ENCODE measurements at places on chromosomes 2 and 18.

GRCh38 chr2:9097239-9097638, 93.8 kb upstream of the MBOAT2 start:
- H3K4me3 ChIP-seq, result no peak overlapping the region
- no peak overlapping the region for H3K27ac ChIP-seq
- DNase-seq, result no peak
- no peaks in the 10 kb centered on the region for H3K27me3 ChIP-seq
- H3K36me3 ChIP-seq, result no peaks in the 10 kb centered on the region

DNA sequence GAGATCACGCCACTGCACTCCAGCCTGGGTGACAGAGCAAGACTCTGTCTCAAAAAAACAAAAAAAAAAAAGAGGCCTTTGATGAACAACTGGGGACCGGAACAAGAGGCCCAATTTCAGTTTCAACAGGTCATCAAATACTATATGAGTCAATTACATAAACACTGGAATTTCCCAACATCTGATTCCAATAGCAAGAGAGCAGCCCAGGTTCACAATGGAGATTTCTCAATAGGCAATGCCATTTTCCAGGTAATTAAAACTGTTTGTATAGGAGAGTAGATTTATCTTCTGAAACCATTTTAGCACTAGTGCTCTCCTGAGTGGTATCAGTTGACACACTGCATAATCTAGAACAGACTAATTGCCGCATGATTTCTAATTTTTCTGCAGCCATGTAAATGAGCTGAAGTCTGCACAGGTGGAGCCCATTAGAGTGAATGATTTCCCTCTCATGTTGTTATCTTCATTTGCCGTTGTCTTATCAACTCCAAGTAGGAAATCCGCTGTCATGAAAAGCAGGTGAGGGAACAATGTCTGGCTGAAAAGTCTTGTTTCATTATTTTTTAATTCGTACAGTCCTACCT, 264.1 kb upstream of the MEIS1 start:
- no peak overlapping the region for H3K4me3 ChIP-seq
- peaks cover 38% of the 10 kb centered on the region for H3K4me1 ChIP-seq
- no peak for DNase-seq
- H3K27ac ChIP-seq, result no peak overlapping the region
- no peaks in the 10 kb centered on the region for H3K36me3 ChIP-seq

DNA sequence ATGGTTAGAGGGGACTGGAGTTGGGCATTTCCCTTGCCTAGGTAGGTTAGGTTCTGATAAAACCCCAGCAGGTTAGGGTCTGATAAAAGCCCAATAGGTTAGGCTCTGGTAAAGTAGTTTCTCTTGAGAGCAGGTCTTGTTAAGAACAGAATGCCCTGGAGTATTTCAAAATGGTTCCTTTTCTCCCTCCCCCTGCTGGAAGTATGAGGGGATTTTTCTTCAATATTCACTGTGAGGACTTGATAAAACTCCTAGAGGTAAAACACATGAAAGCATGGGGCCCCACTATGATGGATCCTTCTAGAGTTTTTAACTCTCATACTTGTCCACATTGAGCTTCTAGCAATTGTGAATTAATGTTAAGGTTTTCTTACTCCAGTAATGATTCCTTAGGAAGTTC, 27.6 kb downstream of the ANKAR start:
- H3K4me3 ChIP-seq, result no peak overlapping the region
- no peaks in the 10 kb centered on the region for H3K27me3 ChIP-seq
- H3K36me3 ChIP-seq, result no peaks in the 10 kb centered on the region

GRCh38 chr2:4745056-4745991, 946.9 kb upstream of the SOX11 start:
- no peaks in the 10 kb centered on the region for H3K4me1 ChIP-seq
- H3K27me3 ChIP-seq, result no peaks in the 10 kb centered on the region
- no peak for DNase-seq
- no peak overlapping the region for H3K4me3 ChIP-seq
- no peaks in the 10 kb centered on the region for H3K36me3 ChIP-seq

DNA sequence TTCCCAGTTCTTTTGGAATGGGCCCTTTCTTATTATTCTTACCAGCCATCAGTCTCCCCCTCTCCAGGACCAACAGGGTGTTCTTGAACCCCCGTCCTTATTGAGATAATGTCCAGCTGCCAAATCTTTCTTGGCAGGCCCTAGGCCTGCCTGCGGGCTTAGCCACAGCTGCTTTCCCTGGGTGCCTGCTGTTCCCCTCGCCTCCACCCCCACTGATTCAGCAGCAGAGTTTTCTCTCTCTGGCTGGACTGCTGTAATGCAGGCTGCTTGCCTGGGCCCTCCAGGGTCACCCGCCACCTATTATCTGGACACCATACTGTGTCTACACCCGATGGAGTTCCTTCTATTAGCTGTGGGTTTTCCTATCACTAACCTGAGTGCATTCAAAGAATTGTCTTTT, 395.4 kb upstream of the ATP5MC3 start:
- no peak overlapping the region for H3K4me3 ChIP-seq
- H3K27ac ChIP-seq, result no peak overlapping the region
- no peak for DNase-seq
- no peaks in the 10 kb centered on the region for H3K36me3 ChIP-seq
- no peaks in the 10 kb centered on the region for H3K27me3 ChIP-seq

DNA sequence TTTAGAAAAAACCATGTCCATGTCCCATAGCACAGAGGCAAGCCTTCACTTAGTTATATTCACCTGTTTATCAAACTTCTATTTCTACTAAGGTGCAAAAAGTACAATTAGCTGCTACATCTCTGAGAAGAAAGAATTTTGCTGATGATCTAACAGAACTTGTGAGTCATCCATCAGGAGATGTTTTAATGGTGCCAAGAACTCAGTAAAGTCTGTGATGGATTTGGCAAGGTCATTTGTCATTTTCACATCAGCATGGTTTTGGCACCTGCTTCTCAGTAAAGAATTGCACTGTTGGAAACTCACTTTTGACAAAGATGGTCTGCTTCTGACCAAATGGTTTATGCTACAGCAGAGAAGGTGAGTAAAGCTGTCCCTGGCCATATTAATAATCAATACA, 195.7 kb upstream of the TMEFF2 start:
- no peak overlapping the region for H3K4me3 ChIP-seq
- H3K27me3 ChIP-seq, result no peaks in the 10 kb centered on the region
- no peaks in the 10 kb centered on the region for H3K36me3 ChIP-seq
- DNase-seq, result no peak

DNA sequence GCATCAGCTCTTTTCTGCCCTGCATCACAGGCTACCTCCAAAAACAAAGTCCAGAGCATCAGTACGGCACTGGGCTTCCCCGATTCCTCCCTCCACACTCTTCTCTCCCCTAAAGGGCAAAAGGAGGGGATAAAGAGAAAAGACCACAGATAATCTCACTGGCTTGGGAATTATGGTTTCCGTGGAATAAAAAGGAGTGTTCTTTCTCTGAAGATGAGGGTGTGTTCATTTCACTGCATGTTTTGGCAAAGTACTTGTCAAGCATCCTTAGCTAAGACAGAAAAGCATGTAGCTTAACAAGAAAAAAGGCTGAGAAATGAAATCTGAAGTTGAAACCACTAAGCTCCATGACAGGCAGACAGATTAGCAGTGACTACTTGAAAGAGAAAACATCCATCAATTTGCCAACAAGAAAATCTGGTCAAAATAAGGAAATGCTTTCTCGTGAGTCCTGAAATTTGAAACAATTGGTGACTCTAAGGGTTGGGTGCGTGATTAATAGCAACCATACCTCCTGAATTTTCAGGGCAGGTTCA, 20.6 kb upstream of the DSG3 start:
- H3K27ac ChIP-seq, result peak overlapping the region; percentile 91
- no peaks in the 10 kb centered on the region for H3K27me3 ChIP-seq
- no peak for DNase-seq
- peak overlapping the region; percentile 57 for H3K4me3 ChIP-seq

DNA sequence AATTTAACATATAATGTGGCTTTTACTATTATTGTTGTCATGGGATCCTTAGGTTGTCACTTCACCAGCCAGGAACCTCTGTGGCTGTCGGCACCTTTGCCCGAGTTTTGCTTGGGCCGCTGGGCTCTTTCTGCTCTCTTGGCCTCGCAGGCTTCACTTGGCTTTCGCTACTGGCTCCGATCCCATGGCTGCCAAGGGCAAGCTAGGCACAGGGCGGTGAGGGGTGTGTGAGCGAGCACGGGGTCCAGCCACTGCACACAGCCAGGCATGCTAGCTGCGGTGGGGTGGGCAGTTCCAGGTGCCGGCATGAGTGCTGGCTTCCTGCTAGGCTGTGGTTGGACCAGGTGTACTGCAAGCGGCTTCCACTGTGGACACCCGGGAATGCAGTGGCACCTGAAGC, 23.4 kb upstream of the RAPGEF4 start:
- no peaks in the 10 kb centered on the region for H3K27me3 ChIP-seq
- no peaks in the 10 kb centered on the region for H3K4me1 ChIP-seq
- H3K4me3 ChIP-seq, result no peak overlapping the region
- DNase-seq, result no peak

DNA sequence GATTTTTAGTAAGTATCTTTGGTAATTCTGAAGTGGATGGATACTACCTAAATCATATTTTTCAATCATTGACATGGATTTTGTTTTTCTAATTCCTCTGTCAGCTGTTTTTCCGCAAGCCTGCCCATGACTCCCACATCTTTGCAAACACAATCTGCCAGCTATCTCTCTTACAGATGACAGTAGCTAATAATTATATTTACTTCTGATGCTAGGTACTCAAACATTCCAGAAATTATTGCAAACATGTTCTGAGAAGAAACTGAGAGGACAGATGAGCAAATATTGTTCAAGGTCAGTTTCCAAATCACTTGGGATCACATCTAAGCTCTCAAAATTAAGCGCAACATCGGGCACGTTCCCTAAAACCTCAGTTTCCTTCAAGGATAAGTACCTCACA, 270.0 kb upstream of the CDH19 start:
- H3K27me3 ChIP-seq, result no peaks in the 10 kb centered on the region
- H3K4me1 ChIP-seq, result no peaks in the 10 kb centered on the region
- H3K4me3 ChIP-seq, result no peak overlapping the region
- DNase-seq, result no peak

DNA sequence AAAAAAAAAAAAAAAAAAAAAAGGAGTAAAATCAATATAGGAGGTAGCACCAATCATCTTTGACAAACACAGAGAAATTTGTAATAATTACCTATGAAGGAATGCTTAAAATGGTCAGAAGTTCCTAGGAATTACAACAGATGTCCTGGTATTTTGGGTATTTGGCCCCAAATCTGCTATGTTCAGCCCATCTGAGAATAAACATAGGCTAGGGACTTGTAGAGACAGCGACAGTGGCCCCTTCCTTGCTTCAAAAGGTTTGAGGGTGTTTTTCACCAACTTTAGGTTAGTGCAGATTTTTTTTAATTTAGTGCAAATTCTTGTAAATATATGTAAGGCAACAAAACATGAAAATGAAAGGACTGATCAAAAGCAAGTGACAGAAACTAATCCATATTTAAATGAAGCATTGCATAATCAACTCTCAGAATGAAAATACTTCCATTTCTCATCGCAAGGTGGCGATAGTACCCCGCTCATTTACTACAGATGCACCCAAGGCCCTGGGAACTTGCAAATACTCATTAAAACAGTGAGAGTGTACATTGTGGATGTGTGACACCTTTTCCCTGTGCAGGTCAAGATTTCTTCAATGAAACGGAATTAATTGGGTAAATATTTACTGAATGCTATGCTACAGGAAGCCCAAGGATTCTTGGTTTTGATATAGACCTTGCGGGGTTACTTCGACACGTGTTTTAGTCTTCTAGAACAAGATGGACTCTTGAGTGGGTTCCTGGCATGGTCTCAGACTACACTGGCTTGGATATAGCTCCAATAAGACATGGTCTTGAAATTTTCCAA, 44.6 kb downstream of the FAM124B start:
- H3K4me3 ChIP-seq, result no peak overlapping the region
- H3K36me3 ChIP-seq, result no peaks in the 10 kb centered on the region

DNA sequence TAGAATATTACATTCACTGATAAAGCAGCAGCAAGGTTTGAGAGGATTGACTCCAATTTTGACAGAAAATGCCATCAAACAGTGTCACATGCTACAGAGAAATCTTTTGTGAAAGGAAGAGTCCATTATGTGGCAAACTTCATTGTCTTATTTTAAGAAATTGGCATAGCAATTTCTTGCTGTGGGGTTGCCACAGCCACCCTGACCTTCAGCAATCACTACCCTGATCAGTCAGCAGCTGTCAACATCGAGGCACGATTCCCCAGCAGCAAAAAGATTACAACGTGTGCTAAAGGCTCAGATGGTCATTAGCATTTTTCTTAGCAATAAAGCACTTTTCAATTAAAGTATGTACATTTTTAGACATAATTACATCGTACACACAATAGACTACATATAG, 74.7 kb downstream of the PRKCE start:
- H3K36me3 ChIP-seq, result no peaks in the 10 kb centered on the region
- H3K27ac ChIP-seq, result no peak overlapping the region
- peaks cover 29% of the 10 kb centered on the region for H3K4me1 ChIP-seq

- no peak for DNase-seq
- H3K27ac ChIP-seq, result no peak overlapping the region
- H3K36me3 ChIP-seq, result no peaks in the 10 kb centered on the region
- H3K27me3 ChIP-seq, result no peaks in the 10 kb centered on the region
- H3K4me3 ChIP-seq, result no peak overlapping the region
These were observed 10.4 kb downstream of the WDR7 start for GRCh38 chr18:56661360-56662062.

Data from esophagus squamous epithelium (tissue), 5 donors.